ENCODE measurements at places on chromosomes 11 and 22. TPM values are rescaled to one million over a fixed set of nuclear protein-coding genes. Genes with fewer than 3 reads are reported as not detected.

The PITPNM1 gene
- 39.4 TPM for total RNA-seq

The PTGDR2 gene
- not detected for total RNA-seq

The SOX6 gene
- total RNA-seq: 0.94 TPM

The FLRT1 gene
- 0.04 TPM for total RNA-seq

The POTEH gene
- total RNA-seq: not detected

The GAB4 gene
- total RNA-seq: not detected

The MYO7A gene
- 0.30 TPM for total RNA-seq

The CD6 gene
- total RNA-seq: 0.86 TPM

The MYBPC3 gene
- total RNA-seq: not detected

The PIH1D2 gene
- 1.3 TPM for total RNA-seq

The ANO3 gene
- not detected for total RNA-seq

The INS gene
- not detected for total RNA-seq

The SYT13 gene
- not detected for total RNA-seq

The MMP3 gene
- 5.9 TPM for total RNA-seq

The TMEM218 gene
- total RNA-seq: 18.8 TPM

The AIFM3 gene
- 4.0 TPM for total RNA-seq

The PATZ1 gene
- 12.7 TPM for total RNA-seq

The GLYAT gene
- total RNA-seq: not detected

The KRTAP5-11 gene
- total RNA-seq: not detected

The IRAG1 gene
- under 0.01 TPM for total RNA-seq

The USH1C gene
- not detected for total RNA-seq

The CELSR1 gene
- total RNA-seq: 52.6 TPM

The TRIM49 gene
- not detected for total RNA-seq

The BTBD18 gene
- total RNA-seq: not detected

The ZNF280B gene
- 0.38 TPM for total RNA-seq

The PLAAT3 gene
- total RNA-seq: not detected

The CNIH2 gene
- not detected for total RNA-seq

The FAM111B gene
- 2.3 TPM for total RNA-seq

The ENTHD1 gene
- not detected for total RNA-seq

The TNNI2 gene
- total RNA-seq: not detected

The PTPMT1 gene
- total RNA-seq: 166 TPM

The GUCY1A2 gene
- 0.08 TPM for total RNA-seq

The GGT5 gene
- 0.30 TPM for total RNA-seq

The SNX32 gene
- not detected for total RNA-seq

The BEST1 gene
- 1.4 TPM for total RNA-seq

The LDHAL6A gene
- not detected for total RNA-seq

The PANX3 gene
- not detected for total RNA-seq

The STIM1 gene
- total RNA-seq: 20.6 TPM

The C11orf87 gene
- total RNA-seq: under 0.01 TPM

The GRM5 gene
- not detected for total RNA-seq

The TMPRSS13 gene
- 0.70 TPM for total RNA-seq

The DERL3 gene
- total RNA-seq: 1.4 TPM

The TMEM121B gene
- total RNA-seq: not detected

The KREMEN1 gene
- 13.8 TPM for total RNA-seq

The PLEKHA7 gene
- 0.16 TPM for total RNA-seq

The OR5B21 gene
- not detected for total RNA-seq

The RIMBP3B gene
- not detected for total RNA-seq

The CRYAB gene
- 6.6 TPM for total RNA-seq

The GUCD1 gene
- total RNA-seq: 73.4 TPM

The SLC22A9 gene
- not detected for total RNA-seq

The SULT4A1 gene
- total RNA-seq: 0.08 TPM

The EIF4ENIF1 gene
- 5.2 TPM for total RNA-seq

The SYCE3 gene
- not detected for total RNA-seq

The PLA2G3 gene
- total RNA-seq: 0.31 TPM

The OR2D2 gene
- total RNA-seq: not detected

The NLRP14 gene
- total RNA-seq: 0.04 TPM

The PAAF1 gene
- total RNA-seq: 19.6 TPM

The DEUP1 gene
- not detected for total RNA-seq

The KRTAP5-7 gene
- total RNA-seq: not detected

All from hair follicular keratinocyte (primary cell).